COR-L47 (cell line): ENCODE measurements at places on chromosomes 2 and 18.

GRCh38 chr18:54673936-54674335 lies 82.9 kb downstream of the DYNAP start:
- DNase-seq = no peak

DNA sequence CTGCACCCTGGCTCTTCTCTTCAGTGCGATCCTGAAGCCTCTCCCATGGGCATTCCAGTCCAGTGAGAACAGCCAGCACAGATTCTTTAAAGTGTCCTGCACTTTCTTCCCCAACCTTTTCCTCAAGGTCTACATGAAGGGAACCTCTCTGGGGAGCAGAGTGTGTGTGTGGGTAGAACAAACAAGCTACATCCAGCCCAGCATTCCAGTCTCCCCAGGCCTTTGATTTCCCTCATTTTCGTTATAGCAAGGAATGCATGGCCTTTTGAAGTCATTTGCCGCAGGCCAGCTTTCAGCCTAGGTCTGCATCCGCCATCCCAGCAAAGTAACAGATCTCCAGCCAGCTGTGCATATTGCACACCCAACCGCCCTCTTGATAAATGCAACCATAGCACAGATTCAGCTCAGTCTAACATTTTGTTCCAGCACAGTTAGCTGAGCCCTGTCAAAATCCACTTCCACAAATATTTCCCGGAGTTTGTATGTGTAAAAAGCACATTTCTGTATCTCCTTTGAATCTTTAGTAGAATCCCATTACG lies 44.6 kb downstream of the CD8B2 start:
- no peak for DNase-seq

- DNase-seq = no peak
Observed at GRCh38 chr18:25454730-25455129, 102.8 kb upstream of the ZNF521 start.

DNA sequence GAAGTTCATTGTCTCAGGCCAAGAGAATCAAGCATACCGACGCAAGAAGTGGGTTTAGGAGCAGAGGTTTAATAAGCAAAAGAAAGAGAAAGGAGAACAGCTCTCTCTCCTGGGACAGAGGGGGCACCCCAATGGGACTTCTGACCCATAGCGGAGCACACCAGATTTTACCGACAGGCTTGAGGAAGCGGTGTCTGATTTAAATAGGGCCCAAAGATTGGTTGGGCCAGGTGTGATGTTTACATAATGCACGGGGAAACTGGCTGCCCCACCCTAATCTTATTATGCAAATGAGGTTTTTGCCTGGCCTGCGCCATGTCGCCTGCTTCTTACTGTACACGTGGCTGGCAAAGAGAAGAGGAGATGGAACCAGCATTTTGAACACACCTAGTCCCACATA lies 106.2 kb downstream of the MREG start:
- DNase-seq = no peak

DNA sequence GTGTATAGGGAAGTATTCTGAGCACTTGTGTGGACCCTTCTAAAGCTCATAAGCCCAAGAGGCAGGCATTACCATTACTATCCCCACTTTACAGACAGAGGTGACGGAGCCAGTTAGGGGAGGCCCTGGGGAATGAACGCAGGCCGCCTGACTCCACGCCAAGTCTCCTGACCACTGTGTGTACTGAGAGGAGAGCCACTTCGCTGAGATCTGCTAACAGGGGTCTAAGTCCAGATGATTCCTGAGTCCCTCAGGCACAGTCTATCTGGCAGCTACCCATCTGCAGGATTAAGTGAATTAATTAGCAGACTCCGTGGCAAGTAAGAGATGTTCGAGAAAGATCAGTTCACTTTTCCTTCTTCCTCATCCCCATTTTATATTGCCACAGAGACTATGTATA lies 13.7 kb downstream of the CYB5A start:
- no peak for DNase-seq

DNA sequence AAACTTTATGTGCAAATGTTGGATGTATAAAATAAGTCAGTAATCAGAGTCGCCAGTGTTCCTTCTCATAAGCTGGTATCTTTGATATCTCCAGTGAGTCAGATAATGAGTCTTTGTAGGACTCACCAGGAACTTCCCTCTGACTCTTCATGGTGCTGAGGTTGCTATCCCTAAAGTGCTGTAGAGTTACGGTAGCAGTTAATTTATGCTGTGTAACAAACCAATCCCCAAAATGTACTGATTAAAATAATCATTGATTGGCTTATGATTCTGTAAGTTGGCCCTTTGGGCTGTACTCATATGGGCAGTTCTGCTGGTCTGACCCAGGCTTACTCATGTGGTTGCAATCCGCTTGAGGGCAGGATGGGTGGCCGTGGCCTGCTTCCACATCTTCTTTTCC lies 43.8 kb downstream of the MAIP1 start:
- DNase-seq = no peak

DNA sequence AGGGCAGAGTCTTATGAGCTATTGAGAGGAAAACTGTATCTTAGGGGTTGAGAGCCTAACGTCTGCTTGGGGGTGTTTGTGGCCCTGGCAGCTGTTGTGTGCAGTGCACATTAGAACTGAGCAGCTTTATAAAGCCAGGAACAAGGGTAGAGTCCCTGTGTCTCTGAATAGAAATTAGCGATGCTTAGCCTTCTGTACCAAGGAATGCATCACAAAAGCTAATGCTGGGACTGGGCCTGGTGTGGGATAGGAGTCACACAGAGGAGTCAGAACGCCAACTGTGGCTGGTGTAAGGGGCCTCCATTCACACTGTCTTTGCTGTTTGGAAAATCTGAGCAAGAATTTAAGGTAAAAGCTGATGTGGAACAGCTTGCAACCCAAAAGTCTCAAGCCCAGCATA lies 283.2 kb downstream of the SOX11 start:
- DNase-seq = no peak

DNA sequence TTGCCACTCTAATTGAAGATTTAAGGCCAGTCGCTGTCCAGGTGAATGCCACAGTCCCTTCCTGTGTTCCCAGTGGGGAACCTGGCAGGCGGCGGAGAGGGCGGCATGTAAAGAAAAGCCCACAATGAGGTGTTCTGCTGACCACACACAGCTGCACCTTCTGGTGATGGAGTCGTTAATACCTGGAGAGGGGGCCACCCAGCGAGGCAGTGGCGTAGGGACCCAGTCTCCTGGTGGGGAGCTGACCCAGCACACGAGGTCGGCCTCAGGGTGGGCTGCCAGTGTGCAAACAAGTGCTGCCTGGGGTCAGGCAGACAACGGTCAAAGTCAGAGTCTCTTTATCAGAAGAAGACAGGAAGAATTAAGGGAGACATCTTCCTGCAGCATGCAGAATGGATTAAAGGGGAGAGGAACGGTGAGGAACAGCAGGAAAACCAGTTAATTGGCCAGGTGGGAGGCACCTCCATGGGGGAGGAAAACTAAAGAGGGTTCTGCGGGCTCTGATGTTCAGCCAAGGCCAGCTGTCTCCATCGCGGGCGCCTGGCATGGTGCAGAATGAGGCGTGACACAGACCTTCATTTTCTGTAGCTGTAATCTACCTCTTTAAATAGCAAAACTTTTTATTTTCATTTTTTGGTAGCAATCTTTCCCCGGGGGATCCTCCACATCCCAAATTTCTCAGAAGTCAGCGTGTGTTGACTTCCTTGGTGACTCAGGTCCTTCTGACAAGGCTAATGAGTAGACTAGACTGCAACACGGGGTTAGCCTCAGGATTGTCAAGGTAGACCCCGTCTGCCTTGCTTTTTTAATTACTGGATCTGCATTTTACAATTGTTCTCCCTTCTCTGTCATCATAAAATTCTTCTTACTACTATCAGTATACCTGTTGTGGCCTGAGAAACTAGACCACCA lies 78.3 kb downstream of the SMAD7 start:
- peak; percentile 86 for DNase-seq

DNA sequence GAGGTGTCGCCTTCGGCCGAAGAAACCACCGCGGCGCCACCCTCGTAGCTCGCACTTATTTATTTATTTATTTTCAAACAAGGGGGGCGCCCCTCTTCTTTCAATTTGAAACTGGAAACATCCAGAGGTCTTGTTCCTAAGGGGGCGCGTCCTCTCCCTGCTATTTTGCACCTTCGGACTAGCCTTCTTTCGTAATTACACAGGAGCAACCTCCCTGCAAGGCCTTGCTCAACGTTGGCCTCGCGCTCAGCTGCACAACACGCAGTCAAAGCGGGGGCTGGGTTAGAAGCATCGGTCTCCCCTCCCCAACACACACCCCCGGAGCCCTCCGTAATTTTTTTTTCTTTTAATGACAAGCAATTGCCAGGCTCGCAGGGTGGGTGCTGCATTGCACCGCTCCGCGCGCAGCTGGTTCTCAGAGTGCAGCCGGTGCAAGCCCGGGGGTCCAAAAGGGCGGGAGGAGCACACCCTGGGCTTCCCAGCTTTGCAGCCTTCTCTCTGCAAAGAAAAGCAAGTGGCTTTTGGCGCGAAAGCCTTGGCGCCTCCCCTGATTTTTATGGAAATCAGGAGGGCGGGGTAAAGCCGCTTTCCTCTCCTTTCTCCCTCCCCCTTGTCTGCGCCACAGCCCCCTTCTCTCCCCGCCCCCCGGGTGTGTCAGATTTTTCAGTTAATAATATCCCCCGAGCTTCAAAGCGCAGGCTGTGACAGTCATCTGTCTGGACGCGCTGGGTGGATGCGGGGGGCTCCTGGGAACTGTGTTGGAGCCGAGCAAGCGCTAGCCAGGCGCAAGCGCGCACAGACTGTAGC lies at the start of gene MYCN:
Gene MYCN (plus strand): TSS at position 697 of the 807 bp plus-strand sequence. CDS start 1,515 bp downstream, outside the sequence.
- no peak for DNase-seq

- DNase-seq = no peak
Observed at GRCh38 chr2:198116756-198117155, 312.4 kb downstream of the PLCL1 start.

- no peak for DNase-seq
Observed at GRCh38 chr2:125573432-125573831, 1082.5 kb upstream of the GYPC start.

DNA sequence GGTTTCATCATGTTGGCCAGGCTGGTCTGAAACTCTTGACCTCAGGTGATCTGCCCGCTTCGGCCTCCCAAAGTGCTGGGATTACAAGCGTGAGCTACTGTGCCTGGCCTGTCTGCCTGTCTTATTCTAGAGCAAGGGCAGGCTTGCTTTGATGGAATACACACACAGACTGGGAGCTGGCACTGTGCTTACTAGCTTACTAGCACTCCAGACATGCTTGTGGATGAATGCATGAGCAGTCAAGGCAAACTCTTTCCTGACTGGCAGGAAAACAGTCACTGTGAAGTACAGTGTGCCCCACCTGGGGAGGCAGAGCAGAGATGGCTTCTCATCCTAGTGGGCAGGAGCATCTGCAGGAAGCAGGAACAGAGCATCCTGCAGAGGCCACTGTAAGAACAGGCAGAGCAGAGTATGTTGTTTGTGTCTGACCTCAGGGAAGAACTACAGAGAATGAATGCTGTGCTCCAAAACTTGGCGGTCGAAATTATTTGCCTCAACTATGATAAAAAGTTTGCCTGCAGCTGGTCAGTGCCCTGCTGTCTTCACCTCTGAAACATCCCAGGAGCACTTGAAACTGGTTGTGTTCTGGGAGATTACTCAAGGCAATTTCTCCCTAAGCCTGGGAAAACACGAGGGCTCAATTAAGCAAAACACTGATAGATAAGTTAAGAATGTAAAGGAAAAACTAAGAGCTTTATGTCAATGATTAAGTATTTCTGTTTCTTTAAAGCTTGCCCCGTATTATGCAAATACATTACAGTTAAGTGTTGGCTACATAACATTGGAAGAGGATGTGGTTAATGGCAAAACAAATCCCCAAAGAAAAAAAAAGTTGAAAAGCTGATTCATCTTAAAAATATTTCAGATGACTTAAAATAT lies 102.4 kb downstream of the VAPA start:
- DNase-seq = peak; percentile 31

DNA sequence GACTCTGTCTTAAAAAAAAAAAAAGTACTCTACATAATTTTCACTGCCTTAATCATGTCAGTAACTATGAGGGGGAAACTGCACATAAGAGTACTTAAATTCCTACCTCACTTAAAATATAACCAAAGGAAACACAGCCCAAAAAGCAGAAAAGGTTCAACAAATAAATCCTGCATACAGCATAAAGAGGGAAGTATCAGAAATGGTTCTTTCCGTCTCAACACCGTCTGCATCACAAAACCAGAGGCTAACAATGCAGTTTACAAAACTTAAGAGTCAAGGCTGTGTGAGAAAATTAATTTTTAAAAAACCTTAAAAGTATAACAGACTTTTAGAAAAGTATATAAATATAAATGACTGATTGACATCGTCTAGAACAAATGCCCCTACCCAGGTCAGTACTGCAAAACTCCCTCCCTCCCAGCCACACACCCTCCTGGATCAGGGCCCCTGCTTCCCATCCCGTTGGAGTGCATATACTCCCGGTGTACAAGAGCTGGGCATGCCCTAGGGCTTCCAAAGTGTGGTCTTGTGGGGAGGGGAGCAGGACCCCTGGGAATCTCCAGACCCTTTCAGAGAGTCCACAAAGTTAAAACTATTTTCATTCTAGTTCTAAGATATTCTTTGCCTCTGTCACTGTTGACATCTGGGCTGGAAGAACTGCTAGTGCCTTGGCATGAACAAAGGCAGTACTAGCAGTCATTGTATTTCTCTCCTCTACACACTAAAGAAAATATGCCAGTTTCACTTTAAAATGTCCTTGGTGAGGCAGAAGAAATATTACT lies 67.0 kb upstream of the SERTAD2 start:
- DNase-seq = no peak

DNA sequence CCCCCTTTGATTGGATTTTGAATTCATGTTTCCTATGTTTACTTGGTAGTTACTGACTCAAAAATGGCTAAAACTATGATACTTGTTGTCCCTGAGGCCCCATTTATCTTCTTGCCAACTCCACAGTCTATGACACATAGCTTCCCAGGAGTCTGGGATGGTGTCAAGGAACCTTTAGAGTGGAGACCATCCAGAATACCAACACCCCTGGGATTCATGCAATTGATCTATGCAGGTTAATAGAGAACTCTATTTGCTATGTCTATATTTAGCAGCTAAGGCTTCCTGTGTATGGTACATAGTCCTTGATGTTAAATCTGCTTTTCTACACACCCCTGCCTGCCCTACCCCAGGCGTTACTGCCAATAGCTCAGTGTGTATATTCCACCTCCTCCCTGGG lies 218.5 kb upstream of the HDAC4 start:
- no peak for DNase-seq

- no peak for DNase-seq
Observed at GRCh38 chr2:225937625-225938187, 538.2 kb downstream of the NYAP2 start.

GRCh38 chr2:232887171-232887850 lies 17.2 kb downstream of the SNORC start:
- DNase-seq = no peak

DNA sequence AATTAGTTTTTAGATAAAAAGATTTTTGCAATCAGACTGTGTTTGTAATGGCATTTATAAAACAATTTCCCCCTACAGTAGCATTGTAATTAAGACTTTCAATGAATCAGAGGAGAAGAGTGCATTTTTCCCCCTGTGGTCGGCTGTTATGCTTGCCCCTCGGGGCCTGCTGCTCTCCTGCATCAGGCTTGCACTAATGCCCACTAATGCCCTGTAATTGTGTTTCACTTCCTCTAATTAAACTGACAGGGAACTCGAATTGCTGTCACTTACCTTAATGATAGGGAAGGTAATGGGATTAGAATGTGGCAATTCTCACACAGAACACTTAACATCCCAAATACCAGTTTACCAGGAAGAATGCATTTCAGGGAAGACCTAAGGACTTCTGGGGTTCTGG lies 61.2 kb upstream of the LRRTM1 start:
- DNase-seq = no peak
